Activated CD4-positive, alpha-beta memory T cell treated with anti-CD3 and anti-CD28 coated beads for 36 hours (primary cell): ENCODE measurements at places on chromosomes 6 and 20.
A peak's percentile ranks its signal among the peaks of the same experiment; 100 is the strongest.

GRCh38 chr6:33391922-33392594, 435 bp downstream of the KIFC1 start:
- DNase-seq, result peak; percentile 79

DNA sequence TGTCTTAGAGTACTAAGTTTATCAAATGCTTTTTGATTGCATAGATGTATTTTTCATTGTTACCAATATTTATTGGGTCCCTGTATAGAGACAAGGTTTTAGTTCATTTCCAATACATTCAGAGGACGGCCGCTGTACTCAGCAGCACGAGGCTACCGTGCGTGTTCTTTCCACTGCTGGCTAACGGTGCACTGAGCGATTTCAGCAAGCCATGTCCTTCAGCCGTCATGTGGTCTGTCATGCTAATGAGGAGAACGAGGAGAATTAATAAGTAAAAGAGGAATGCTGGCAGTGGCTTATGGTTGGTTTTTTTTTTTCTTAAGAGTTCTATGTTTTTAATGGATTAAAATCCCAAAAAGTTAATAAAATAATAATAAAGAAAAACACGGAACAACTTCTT, 253.6 kb downstream of the ARID1B start:
- DNase-seq, result no peak

- no peak for DNase-seq
Measured at GRCh38 chr20:63202021-63202420, 13.9 kb downstream of the YTHDF1 start.

- no peak for DNase-seq
Measured at GRCh38 chr6:37850728-37851285, 31.3 kb downstream of the ZFAND3 start.

- no peak for DNase-seq
Measured at GRCh38 chr6:82584194-82584695, 220.6 kb downstream of the TPBG start.

DNA sequence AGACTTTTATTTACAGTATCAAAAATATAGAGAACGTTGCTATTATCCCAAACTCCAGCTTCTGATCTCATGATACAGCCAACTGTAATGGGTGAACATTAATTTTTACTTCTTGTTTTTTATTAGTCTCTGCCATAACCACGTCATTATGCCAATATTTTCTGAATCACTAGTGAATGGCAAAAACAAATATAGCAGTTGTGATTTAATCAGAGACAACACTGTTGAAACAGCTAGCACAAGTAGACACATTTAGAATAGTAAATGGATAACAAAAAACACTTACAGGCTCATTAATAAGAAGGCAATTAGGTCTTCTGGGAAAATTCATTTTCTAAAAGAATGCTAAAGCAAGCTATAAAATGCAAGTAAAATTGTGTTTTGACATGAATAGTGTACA, 8.1 kb downstream of the PTPRK start:
- DNase-seq, result no peak

DNA sequence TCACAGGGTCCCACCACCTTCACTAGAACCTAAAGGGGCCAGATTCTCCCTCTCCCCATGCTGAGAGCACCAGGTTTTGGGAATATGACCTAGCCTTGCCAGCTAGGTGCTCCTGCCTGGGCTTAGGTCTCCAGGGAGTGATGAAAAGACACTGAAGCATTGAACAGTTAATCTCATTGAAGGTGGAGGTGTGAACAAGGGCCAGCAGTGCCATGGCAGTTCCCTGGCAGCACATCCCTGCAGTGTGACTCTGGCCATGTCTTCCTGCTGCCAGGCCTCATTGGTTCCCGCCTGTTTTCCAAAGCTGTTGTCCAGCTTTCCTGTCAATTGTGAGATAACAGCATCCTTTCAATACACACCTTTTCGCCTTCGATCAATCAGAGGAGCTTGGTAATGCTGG, 10.9 kb downstream of the PPIL6 start:
- DNase-seq, result no peak

- no peak for DNase-seq
Measured at GRCh38 chr6:31666337-31666965, 571 bp downstream of the CSNK2B start.

- no peak for DNase-seq
Measured at GRCh38 chr6:140281236-140281635, 906.8 kb upstream of the CITED2 start.

GRCh38 chr6:76043690-76044089, 28.8 kb downstream of the IMPG1 start:
- DNase-seq, result no peak

GRCh38 chr6:93087606-93088005, 331.8 kb downstream of the EPHA7 start:
- DNase-seq, result no peak

DNA sequence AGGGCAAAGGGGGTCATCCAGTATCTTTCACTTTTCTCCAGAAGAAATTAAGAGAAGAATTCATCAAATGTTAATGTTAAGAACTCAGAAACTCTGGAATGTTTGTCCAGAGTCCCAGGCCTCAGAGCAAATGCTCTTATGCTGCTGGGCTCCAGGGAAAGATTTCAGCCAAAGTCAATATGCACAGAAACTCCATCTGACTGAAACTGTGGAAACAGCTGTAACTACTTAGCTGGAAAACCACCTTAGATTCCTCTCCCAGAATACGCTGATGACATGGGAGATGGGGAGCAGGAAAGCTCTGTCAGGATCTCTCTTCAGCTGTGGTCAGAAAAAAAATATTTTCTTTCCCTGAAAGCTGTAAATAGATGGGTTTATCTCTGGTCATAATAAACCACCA, 559.6 kb downstream of the RFPL4B start:
- no peak for DNase-seq

GRCh38 chr20:5535125-5535756, 215.0 kb upstream of the SHLD1 start:
- peak; percentile 31 for DNase-seq

GRCh38 chr20:52494244-52494643, 302.7 kb upstream of the ZFP64 start:
- DNase-seq, result peak; percentile 73

GRCh38 chr6:80921861-80922460, 815.5 kb downstream of the BCKDHB start:
- DNase-seq, result no peak

DNA sequence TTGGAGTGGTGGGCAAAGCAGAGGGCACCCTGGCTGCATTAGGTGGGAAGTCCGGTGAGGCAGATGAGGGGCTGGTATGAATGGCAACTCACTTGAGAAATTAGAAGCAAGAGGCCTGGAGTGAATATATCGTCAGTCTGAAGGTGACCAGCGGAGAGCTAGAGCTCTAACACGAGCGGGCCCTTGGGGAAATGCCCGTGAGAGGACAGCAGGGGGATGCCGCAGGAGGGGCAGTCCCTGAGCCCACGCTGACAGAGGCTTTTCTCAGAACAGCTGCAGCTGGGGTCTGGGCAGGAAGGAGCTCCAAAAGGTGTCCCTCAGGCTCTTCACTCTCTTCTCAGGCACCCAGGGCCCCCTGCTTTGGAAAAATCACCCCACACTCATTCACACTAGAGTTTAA, 32.0 kb upstream of the CD93 start:
- no peak for DNase-seq

GRCh38 chr20:47244451-47244850, 112.0 kb downstream of the ZMYND8 start:
- no peak for DNase-seq

DNA sequence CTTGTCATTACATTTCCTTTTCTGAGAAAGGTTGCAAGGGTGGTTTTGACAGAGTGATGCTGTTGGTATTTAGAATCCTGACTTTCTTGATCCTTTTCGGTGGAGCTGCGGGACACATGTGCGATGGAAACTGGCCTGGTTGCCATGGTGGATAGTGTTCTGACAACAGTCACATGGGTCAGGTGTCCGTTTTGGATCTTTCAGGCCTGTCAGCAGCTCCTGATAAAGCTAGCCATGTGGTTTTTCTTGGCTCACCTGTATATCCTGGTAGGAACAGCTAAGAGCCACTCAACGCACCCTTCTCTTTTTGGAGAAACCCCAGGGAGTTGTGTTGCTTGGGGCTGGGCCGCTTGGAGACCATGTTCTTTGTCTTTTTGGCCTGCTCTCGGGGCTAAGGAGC, 177.4 kb downstream of the MTFR2 start:
- no peak for DNase-seq

DNA sequence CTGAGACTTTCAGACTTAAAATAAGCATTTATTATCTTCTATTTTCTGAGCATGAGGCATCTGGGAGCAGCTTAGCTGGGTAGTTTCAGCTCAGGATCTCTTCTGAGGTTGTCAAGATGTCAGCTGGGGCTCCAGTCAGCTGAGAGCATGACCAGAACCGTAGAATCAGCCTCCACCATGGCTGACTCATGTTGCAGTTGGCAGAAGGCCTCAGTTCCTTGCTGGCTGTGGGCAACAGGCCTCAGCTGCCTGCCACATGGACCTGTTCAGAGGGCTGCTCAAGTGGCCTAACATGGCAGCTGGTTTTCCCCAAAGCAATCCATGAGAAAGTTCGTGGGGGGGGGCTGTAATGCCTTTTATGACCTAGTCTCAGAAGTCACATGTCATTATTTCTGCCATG, 142.3 kb downstream of the LY86 start:
- DNase-seq, result no peak

DNA sequence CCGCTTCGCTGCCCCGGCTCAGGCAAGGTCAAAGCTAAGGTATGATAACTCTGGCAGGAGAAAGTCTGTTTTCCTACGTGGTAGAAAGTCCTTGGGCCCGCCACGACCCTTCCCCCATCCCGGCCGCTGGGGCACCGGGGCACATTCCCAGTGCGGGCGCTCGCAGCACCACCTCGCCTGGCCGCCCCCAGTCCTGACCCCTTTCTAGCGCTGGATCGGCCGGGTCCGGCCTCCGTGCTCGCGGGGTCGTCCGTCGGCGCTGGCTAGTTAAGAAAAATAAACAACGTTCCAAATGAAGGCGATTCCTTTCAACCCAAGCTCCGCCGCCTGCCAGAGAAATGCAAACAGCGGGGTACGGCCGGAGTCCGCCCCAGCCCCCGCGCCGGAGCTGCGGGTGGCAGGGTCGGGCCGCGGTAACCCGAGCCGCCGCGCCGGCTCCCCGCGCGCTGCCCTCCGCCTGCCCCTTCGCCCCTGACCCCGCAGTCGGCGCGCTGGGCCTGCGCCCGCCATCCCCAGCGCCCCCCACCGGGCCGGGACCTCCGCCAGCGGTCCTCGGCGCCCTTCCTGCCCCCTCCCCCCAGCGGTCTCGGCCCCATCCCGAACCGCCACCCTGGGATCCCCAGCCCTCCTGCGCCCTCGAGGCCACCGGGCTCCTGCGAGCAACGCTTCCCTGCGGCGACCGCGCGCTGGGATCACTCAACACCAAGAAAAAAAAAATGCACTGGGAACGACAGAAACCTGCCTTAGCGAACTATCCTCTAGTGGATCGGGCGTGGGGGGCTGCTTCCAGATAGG, 37.6 kb downstream of the NCR2 start:
- DNase-seq, result no peak

- DNase-seq, result no peak
Measured at GRCh38 chr6:167811442-167812087, 15.1 kb upstream of the AFDN start.

GRCh38 chr6:56693246-56693607, 50.5 kb upstream of the DST start:
- DNase-seq, result no peak

DNA sequence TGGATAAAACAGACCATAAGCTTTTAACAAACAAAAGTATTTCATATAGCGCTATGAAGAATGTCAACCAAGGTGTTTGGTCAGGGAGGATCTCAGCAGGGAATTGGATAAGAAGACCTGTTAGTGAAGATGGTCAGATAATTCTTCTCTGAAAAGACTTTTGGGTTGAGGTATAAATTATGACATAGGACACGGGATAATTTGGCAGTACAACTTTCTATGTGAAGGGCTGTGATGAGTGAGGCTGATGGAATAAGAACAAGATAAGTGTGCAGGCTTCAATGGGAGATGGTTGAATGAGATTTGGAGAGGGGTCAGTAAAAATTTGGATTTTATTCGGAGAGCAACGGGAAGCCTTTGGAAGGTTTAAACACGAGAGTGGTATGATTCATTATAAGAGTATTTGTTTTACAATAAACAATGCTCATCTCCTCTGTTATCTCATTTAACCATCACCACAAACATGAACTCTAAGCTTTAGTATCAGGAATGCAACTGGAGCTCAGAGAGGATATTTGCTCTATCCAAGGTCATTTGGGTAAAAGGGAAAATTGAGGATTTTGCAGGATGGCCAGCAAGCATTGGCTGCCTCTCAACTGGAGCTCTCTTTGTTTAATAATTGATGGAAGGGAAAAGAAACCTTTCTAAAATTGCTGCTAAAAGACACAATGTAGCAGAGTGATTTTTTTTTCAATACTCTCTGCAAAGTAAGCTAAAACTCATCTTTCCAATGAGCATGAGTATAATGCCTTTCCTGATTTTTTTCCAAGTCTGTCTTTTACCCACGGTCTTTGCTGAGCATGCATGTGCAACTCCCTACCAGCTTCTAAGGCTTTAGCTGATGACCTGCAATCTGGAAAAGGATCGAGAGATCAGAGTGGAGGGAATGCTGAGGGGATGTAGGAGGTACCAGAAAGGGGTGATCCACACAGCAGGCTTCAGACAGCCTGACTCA, 534.0 kb downstream of the CBLN4 start:
- DNase-seq, result no peak

DNA sequence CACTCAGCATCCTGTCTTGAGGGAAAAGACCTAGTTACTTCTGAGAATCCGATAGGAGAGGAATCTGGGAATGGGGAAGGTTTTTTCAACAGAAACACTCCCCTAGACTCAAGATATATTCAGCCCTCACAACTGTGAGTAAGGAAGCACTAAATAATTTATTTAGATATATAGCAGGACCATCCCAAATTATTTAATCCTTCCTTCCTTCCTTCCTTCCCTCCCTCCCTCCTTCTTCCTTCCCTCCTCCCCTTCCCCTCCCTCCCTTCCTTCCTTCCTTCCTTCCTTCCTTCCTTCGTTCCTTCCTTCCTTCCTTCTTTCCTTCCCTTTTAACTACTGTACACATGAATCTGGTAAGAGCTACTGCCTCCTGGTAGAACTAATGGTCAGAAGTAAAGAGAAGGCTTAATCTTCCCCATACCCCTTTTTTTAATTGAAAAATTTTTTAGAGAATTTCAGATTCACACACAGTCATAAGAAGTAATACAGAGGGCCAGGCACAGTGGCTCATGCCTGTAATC, 10.1 kb downstream of the SLC24A3 start:
- DNase-seq, result no peak

GRCh38 chr6:166718516-166718915, 91.5 kb upstream of the RPS6KA2 start:
- DNase-seq, result no peak

- no peak for DNase-seq
Measured at GRCh38 chr6:79570129-79571029, 33.1 kb upstream of the LCA5 start.
